ENCODE measurements at places on chromosomes 12 and 14.

GRCh38 chr14:56145965-56146364, 27.8 kb downstream of the PELI2 start:
- no peak for DNase-seq

GRCh38 chr14:90549794-90550641, 153.2 kb downstream of the CALM1 start:
- no peak for DNase-seq

DNA sequence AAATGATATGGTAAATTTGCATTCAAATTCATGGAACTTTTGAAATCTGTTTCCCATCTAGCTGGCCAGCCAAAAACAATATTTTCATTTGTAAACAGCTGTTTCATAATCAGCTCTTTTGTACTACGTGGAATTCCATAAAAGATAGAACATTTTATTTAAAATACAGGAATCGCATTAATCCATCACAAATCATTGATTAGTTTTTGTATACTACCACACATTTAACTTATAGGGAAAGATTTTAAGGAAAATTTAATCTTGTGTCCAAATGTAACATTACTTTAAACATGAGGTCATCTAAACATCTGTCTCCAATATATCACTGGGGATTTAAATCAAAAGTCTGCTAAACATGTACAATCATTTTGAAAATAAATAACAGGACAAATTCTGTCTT, 33.5 kb downstream of the SLC25A21 start:
- DNase-seq = no peak

- DNase-seq = no peak
These were observed 6.2 kb upstream of the STXBP6 start for GRCh38 chr14:25055992-25056687.

- DNase-seq = no peak
These were observed 8.0 kb downstream of the ACOT6 start for GRCh38 chr14:73620268-73620667.

DNA sequence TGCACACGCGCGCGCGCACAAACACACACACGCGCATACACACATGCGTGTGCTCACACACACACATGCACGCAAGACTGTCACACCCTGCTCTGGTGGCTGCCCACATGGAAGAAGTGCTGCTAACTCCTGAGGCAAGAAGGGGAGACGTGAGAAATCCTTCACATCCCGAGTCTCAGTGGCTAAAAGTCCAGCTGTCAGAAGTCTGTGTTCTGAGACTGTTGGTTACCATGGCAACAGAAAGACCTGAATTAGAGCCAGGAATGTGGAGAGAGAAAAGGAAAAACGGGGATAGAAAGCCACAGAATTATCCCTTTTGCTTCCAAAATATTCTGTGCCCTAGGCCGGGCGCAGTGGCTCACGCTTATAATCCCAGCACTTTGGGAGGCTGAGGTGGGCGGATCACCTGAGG, 71.2 kb downstream of the PPFIBP1 start:
- no peak for DNase-seq

GRCh38 chr12:68538726-68539614, 71.7 kb upstream of the RAP1B start:
- peak; percentile 28 for DNase-seq

DNA sequence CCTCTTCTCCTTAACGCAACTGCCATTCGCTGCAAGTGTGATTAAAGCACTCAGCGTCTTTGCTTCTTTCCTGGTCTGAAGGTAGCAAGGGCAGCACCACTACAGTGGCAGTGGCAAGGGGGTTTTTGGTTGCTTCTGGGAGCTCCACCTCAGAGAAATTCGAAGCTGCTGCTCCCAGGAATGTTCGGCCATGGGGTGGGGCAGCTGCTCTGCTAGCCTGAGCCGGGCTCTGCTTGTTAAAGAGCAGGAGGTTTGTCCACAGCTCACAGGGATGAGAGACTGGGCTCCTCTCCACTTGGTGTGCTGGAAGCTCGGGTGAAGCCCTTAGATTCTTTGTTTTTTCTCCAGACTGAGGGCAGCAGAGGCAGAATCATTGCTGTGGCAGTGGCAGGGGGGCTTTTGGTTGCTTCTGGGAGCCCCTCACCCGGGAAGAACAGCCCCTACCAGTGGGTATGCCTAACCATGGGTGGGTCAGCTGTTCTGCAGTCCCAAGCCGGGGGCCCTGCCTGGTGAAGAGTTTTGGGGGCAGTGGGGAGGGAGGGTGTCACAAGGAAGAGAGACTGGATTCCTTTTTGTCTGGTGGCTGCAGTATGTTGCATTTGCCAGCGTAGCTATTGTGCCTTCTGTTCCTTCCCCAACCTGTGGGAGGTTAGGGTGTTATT, 340.2 kb downstream of the AEBP2 start:
- no peak for DNase-seq

GRCh38 chr12:120686151-120686689, 729 bp upstream of the MLEC start:
- DNase-seq = peak; percentile 97
